ENCODE measurements at places on chromosomes 6 and 20. TPM values are rescaled to one million over a fixed set of nuclear protein-coding genes. Genes with fewer than 3 reads are reported as not detected.

- DNase-seq = no peak
Observed at GRCh38 chr6:167756597-167756996, 70.1 kb upstream of the AFDN start.

Gene FAM162B
- total RNA-seq = 2.5 TPM

GRCh38 chr6:16421462-16421960, 183.1 kb downstream of the GMPR start:
- no peak for DNase-seq

DNA sequence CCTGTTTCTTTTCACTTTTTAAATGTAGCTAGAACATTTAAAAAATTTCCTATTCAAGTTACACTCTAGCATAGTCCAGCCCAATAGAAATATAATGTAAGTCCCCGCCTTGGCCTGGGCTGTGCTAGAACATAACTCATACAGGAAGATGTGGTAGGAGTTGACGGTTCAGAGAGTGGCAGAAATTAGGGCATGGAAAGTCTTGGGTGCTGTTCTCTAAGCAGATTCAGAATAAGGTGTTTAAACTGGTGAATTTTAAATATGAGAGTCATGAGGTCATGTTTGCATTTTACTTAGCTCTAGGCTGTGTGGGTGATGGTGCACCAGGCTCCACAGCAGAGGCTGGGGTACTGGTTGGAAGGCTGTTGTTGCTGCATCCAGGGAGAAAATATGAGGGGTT, 256.5 kb downstream of the FARS2 start:
- no peak for DNase-seq

Gene ZNF831
- total RNA-seq = not detected

Gene RIMS1
- total RNA-seq = 5.5 TPM

Gene COX4I2
- not detected for total RNA-seq

GRCh38 chr20:16917636-16918035, 169.5 kb downstream of the OTOR start:
- no peak for DNase-seq

DNA sequence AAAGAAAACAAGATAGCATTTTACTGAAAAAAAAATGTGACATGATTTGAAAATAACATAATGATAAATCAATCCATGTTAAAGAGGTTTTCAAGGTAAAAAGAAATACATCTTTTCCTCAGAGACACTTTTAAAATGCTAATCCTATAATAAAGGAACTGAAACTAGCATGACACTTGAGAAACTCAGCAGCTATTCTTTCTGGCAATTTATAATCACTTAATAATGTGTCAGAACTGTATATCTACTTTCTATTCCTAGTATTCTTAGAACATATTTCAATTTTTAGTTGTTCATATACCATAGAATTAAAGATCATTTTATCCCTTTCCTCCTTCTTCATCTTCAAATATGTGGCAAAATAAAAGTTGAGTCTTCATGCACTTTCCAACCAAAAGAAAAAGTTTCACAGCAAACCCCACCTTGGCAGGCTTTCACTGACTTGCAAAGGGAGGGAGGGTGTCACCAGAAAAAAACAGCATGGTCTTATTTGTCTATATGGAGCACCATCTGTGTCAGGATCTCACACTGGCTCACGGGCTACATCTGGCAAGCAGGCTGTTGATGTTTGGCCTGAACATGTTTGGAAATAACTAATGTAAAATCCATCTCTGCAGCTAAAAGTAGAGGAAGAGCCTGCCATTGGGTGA, 48.5 kb downstream of the FHL5 start:
- DNase-seq = no peak
